ENCODE measurements at places on chromosomes 3 and 15.

DNA sequence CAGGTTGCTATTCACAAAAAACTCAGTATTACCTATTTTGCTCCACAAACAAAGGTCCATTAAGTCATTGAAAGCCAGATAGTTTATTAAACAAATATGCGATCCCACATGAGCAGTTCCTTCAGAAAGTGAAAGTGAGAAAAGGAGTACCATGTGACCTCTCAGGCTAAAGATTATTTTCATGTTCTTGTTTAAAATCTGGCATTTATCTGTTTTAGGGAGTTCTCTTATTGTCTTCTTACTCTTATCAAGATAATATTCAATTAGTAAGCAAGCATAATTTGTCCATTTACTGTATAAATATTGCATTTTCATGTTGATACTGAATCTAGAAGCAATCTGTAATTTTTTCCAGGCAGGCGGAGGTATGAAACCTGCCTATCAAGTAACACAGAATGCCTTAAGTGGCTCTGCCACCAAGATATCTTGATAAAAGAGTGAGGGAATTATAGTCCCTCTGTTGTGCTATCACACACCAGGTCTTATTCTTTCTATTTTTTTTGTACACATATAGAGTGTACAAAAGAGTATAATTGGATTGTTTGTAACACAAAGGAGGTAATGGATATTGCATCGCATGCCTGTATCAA lies 20.1 kb upstream of the PLSCR5 start:
- peak; percentile 4 for DNase-seq

DNA sequence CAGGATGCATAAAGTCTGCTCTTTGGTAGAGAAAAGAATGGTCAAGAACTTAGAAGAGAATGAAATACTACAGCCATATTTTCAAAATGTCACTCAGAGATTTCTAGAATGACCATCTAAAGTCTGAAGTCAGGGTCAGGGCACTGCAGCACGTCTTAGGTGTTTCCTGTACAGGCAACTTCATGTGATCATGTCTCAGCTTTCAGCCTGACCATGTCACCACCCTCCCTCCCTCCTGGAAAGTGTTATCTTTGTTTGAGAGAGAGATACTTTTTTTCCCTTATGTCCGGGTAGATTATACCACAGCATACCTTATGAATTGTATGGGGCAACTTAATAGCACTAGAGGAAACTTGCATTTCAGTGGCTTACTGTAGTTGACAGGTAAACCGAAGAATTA lies 558.0 kb upstream of the TGFBR2 start:
- no peak for DNase-seq

GRCh38 chr3:184541886-184542562 lies 19.6 kb upstream of the EPHB3 start:
- no peak for DNase-seq

- no peak for DNase-seq
Measured at GRCh38 chr3:4722103-4722502, 229.0 kb downstream of the ITPR1 start.

DNA sequence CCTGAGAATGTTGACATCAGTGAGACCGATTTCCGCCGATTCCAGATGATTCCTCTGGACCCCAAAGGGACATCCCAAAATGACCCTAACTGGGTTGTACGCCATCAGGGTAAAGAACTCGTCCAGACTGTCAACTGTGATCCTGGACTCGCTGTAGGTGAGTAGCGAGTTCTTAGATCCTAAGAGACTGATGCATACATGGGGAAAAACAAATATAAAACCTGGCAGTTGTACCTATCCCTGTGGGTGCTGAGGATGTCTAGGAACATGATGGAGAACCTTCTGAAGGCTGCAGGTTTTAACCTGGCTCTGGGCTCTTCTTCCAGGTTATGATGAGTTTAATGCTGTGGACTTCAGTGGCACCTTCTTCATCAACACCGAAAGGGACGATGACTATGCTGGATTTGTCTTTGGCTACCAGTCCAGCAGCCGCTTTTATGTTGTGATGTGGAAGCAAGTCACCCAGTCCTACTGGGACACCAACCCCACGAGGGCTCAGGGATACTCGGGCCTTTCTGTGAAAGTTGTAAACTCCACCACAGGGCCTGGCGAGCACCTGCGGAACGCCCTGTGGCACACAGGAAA lies 12.3 kb downstream of the THBS1 start:
- no peak for DNase-seq

DNA sequence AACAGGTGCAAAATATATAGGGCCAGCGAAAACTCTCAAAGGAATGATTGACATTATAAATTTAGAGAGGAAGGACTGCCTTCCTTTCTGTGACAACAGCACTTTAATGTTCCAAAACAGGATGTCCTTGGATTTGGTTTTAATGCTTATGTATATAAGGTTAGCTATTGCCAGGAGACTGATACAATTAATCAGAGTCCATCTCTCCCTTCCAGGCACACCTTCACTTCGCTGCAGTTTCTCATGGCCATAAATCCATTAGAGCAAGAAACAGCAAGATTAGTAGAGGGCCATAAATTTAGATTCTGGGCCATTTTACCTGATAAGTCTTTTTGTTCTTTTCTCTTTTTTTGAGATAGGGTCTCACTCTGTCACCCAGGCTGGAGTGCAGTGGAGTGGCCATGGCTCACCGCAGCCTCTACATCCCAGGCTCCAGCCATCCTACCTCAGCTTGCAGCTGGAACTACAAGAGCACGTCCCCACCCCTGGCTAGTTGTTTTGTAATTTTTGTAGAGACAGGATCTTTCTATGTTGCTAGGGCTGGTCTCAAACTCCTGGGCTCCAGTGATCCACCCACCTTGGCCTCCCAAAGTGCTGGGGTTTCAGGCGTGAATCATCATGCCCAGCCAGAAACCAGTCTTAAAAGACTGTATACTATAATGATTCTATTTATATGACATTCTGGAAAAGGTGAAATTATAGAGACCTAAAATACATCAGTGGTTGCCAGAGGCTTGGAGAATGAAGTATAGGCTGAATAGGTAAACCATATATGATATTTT lies 15.7 kb upstream of the TFRC start:
- no peak for DNase-seq

- no peak for DNase-seq
Measured at GRCh38 chr3:35448681-35449080, 190.6 kb upstream of the ARPP21 start.

DNA sequence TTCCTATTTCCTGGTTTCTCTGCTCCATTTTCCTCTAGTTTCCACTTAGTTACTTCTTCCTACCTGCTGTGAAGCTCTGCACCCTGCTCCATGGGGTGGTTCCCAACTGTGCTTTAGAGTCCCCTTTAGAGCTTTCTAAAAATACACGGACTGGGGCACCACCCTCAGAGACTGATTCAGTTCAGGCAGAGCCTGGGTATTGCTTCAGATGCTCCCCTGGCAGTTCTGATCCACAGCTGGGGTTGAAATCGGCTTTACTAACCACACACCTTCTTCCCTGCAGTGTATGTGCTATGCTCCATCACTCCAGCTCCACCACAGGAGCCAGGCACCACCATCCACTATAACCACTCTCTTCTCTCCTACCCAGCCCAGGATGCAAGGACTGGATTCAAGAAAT lies 12.6 kb downstream of the ANP32A start:
- DNase-seq = no peak

GRCh38 chr3:89098964-89099585 lies 8.3 kb upstream of the EPHA3 start:
- DNase-seq = peak; percentile 39

DNA sequence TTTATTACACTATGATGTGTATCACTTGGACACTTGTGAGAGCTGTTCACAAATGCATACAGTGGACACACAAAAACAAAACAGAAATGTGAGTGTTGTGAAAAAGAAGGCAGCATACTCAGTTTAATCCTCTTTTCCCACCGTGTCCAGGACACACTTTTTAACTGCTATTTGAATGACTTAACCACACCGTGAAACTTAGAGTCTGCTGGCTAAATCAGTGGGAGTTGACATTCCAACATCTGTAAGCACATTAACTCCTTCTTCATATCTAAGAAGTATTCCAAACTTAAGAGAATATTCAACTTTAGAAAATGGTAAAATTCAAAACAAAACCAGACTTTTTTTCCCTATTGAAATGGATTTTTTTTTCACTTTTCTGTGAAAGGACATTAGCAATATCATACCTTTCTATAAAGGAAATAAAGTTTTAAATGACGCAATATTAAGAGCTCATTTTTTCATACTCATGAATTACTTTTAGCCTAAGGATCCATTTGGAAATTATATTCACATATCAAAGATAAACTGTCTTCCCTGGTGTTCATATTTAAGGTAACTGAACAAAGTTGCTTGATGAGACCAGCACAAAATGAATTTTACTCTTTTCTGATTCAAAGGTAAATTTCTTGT lies 316.6 kb downstream of the RBMS3 start:
- DNase-seq = no peak

DNA sequence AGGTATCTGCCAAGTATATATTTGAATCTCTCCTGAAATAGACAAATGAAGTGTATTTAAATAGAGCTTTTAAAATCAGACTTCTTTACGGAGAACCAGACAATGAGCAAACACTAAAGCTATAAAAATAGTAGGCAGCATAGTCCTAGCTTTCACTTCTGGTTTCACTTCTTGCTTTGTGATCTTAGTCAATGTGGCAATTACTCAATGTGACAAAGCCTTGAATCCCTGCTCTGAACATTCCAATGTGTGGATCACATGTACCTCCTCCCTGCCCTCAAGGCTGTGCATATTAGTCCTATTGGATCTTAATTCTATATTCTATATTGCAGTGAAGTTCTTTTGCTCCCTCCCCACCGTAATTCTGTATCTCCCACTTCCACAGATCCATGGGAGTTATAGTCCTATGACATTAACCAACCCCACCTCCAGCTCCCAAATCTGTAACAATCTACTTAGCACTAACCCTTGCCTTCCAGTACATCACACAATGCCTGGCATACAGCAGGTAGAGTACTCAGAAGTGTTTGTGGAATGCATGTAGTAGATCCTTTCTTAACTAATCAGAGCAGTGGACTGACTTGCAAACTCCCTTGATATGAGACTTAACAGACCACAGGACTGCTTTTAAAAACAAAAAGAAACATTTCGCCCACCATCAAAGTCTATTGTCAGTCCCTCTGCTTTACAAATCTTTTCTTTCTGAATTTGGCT lies 24.3 kb upstream of the CP start:
- no peak for DNase-seq

DNA sequence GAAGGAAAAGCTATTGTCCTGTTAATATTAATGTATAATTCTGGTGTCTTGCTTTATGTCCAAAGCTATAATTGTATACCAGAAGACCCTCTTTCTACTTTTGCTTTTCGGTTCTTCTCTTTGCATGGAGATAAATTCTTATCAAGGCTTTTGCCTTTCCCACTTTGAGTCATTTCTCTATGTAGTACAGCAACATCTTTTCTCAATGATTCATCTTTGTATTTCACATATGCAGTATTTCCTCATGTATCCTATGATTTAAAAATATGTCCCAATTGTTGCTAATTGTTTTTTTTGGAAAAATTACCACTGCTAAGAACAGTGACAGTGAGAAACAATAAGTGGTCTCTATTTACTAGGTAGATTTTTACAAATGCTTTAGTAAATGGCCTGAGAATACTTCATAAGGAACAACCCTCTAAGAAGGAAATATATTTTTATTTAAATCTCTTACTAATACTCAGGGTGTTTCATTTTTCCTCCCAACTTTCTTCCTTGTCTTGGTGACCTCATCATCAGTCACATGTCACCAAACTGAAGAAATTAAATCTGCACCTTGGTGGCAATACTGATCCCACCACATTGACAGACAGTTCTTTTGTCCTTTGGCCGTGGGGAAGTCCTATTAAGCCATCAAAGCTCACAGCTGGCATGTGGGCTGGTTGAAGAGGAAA lies 290.6 kb downstream of the SATB1 start:
- no peak for DNase-seq

DNA sequence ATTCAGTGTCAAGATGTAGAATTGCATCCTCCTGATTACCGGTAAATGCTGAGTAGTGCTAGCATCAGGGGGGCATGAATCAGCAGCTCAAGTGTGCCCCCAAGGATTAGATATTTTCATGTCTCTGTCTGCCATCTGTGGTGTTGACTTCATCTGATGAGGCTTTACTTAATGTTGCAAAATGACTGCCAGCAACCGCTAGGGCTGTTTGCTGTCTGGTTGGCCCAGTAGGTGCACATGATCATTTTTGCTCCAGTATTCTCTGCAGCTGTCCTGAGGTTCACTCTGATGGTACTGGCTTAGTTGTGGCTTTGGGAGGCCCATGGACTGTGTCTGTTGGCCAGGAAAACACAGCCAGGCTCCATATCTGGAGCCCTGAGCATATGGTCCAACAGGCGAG lies 316.4 kb downstream of the SOX2 start:
- no peak for DNase-seq

DNA sequence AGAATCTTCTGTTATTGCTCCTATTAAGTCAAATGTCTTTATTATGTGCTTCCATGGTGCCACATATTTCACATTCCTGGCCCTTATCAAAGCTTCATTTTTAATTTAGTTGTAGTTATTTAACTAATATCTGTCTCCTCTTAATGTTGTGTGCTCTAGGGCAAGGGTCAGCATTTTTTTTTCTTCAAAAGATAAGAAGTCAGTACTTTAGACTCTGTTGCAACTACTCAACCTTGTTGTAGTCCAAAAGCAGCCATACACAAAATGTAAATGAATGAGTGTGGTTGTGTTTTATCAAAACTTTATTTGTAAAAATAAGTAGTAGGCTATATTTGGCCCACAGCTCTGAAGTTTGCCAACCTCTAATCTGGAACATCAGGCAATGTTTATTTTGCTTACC lies 394.7 kb upstream of the CBLB start:
- DNase-seq = no peak

DNA sequence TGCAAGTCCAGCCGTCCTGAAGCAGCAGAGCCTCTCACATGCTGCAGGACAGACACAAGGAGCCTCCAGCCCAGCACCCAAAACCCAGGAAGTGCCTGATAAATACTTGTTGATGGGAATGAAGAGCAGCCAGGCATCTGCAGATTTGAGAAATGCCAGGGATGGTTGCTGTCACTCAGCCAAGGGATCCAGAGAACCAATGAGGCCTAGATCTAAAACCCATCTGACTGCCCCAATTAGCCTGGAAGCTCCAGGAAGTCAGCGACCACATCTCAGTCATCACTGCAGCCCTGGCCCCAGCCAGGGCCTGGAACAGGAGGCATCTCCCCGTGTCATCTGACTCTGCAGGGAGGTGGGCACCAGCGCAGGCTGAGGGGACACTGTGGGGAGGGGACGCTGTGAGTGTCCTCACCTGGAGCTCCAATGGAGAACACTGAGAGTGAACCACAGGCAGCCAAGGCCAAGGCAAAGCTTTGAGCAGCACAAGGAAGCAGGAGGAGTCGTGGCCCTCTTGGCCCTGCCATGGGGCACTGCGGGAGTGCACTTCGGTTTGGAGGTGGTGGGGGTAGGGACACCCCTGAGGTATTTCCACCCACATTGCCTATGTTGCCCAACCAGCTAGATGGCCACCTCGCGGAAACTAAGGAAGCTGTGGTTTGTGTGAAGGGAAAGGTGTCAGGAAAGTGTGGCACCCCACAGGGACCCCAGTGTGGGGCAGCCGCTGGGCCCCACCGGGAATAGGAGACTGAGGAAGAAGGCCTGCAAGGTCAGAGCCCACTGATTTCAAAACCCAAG lies 229.5 kb downstream of the VPS13C start:
- DNase-seq = no peak

- DNase-seq = no peak
Measured at GRCh38 chr3:45884368-45885201, 1.8 kb upstream of the CCR9 start.

Data from fibroblast of the conjunctiva (primary cell).